ENCODE measurements at places on chromosomes 2 and 18.

GRCh38 chr2:16117791-16118610, 177.7 kb downstream of the MYCN start:
- DNase-seq: no peak

GRCh38 chr2:145203891-145204290, 684.0 kb upstream of the ZEB2 start:
- no peak for DNase-seq

- DNase-seq: no peak
These were observed 26.4 kb downstream of the SLC66A2 start for GRCh38 chr18:79924814-79925731.

DNA sequence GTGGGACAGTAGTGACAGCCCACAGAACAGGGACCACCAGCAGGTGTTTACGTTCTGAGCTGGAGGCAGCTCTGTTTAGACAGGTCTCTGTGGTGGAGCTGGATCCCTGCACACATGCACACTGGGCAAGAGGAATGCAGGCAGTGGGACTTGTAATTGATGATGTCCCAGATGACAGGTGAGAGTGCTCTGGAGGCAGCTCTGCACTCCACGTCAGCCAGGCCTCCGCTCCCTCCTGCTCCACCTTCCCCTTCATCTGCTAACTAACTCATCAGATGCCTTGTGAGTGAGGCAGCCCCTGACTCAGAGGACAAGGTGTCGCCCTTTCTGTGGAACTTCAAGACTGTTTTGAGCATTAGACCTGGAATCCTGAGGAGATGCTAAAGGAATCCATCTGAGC, 53.2 kb downstream of the SH3YL1 start:
- DNase-seq: no peak

- no peak for DNase-seq
These were observed 9.5 kb upstream of the CNNM3 start for GRCh38 chr2:96806468-96807126.

GRCh38 chr2:60961457-60961856, 56.1 kb upstream of the PEX13 start:
- DNase-seq: no peak

- no peak for DNase-seq
These were observed 72.1 kb downstream of the EDAR start for GRCh38 chr2:108916796-108917421.

DNA sequence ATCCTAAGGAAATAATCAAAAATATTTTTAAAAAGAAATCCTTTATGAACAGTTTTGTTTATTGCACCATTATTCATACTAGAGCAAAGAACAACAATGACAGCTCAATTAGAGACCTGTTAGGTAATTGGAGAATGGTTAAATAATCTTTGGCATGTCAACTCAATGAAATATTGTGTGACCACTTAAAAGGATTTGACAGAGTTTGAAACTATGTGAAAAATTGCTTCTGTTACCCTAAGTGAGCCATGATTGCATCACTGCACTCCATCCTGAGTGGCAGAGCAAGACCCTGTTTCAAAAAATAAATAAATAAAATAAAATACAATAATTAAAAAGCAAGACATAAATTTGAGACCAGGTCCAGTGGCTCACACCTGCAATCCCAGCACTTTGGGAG, 66.1 kb upstream of the ATP8B1 start:
- no peak for DNase-seq

DNA sequence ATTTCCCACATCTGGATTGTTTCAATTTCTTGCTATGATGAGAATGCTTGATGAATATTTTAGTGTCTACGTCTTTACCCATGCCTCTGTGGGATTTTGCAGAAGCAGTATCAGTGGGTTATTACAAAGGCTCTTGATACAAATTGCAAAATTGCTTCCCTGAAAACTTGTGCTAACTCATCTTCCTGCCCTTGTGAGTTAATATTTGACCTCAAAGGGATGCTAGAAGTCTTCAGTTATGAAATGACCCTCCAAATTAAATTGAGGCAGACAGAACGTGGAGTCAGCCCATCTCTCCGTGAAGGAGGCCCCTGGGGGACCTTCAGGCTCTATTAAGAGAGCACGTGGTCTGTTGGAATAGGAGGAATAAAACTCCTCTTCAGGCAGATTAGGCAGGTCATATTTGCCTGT, 239.2 kb upstream of the HS6ST1 start:
- DNase-seq: no peak

DNA sequence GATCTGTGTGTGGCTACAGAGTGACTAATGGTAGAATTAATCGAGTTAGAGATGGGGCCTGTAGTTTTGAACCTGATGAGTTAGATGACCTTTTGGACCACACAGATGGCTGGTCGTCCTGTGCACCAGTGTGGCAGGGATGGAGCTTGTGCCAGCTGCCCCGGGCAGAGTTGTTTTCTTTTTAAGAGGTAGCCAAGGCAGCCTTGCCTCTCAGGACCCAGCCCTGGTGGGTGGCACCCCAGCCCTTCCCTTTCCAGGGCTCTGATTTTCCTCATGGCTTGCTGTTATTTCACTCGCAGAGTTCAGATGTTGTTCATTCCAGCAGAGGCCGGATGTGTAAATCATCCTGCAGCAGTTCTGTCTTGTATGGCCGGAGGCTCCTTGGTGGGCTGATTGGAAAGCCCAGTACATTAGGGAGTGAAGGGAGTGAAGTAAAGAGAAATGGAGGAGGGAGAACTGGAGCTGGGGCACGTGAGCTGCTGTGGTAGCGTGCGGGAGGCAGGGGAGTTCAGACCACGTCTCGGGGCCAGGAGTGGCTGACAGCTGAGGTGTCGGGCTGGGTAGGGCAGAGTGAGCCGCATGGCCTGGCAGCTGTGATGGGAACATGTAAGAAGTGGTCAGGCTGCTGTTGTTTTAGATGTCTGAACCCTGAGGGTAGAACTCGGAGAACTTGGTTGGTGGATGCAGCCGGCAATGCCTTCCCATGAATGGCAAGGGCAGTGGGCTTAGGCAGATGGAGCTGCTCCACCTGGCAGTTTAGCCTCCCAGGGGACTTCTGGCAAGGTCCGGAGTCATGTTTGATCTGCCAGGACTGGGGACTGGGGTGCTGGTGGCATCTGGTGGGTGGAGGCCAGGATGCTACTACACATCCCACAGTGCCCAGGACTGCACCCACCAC, 28.8 kb downstream of the ASAP2 start:
- DNase-seq: no peak

GRCh38 chr2:32746669-32747068, 118.8 kb downstream of the TTC27 start:
- no peak for DNase-seq

DNA sequence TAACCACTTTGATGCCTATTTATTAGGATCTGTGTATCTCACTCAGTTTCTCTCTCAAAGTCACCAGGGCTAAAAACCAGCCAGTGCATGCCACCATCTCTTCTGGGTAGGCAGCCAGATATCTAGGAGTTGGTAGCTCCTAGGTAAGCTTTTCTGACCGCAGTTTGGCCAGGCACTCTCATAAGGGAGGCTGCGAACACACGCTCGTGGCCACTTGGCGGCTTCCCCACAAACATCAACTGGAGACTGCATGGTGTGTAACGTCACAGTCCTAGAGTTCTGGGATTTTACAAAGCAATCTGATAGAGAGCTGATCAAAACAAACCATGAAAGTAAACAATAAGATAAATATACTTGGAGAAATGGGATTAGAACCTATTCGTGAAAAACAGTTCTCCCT, 424.3 kb upstream of the ACVR2A start:
- DNase-seq: no peak
